ENCODE measurements at places on chromosomes 7 and 10. TPM values are rescaled to one million over a fixed set of nuclear protein-coding genes. Genes with fewer than 3 reads are reported as not detected.
A peak's percentile ranks its signal among the peaks of the same experiment; 100 is the strongest.

GRCh38 chr10:2949221-2949947 lies 118.0 kb upstream of the PFKP start:
- H3K36me3 ChIP-seq, result no peaks in the 10 kb centered on the region
- peaks cover 20% of the 10 kb centered on the region for H3K27me3 ChIP-seq
- no peak for DNase-seq
- peaks cover under 1% of the 10 kb centered on the region for H3K4me1 ChIP-seq

Gene PPP1R17
- not detected for total RNA-seq

DNA sequence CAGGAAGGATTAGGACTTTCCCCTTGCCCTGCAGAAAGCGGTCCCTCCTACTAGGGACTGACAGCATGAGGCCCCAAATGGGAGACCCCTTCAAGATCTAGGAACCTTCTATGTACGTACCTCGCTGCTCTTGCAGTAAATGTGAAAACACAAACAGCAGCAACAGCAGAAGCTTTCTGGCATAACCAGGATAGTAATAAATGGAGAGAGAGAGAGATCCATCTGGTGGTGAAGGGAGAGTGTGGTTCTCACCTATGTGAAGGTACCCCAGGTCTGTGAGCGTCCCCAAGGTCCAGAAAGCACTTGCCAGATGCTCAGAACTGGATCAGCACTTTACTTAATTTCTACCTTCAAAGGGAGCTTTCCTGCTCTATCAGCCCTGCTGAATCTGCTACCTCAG lies 592.7 kb downstream of the PARD3 start:
- H3K4me1 ChIP-seq, result no peaks in the 10 kb centered on the region
- DNase-seq, result no peak
- H3K27me3 ChIP-seq, result no peaks in the 10 kb centered on the region
- H3K4me3 ChIP-seq, result no peak overlapping the region

- no peak overlapping the region for H3K4me3 ChIP-seq
- H3K36me3 ChIP-seq, result no peaks in the 10 kb centered on the region
- peaks cover 7% of the 10 kb centered on the region for H3K27me3 ChIP-seq
These were observed 143.2 kb upstream of the COBL start for GRCh38 chr7:51459809-51460208.

Gene SEMA3E
- 5.1 TPM for total RNA-seq

Gene DNAJC30
- total RNA-seq, result 10.2 TPM

DNA sequence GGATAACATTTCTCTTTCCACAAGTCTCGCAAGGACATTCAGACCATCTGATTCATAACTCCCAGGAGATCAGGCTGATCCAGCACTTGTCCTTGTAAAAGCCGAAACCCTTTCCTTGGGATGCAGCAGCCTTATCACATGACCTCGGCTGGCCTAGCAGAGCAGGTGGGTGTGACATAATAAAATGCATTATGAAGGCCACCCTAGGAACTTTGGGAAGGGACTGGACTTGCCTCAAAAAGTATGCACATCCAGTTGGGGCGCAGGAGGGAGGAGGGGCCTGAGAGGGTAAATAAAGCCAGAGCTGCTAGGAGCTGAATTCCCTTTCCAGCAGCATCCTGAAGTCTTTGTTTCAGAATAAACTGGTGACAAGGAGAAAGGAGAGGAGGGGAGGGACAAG lies 260.8 kb downstream of the SNX13 start:
- H3K4me3 ChIP-seq, result no peak overlapping the region
- H3K36me3 ChIP-seq, result peaks cover 2% of the 10 kb centered on the region
- peaks cover 77% of the 10 kb centered on the region for H3K4me1 ChIP-seq
- no peak for DNase-seq
- H3K27ac ChIP-seq, result peak overlapping the region; percentile 94
